ENCODE measurements at places on chromosomes 4 and X.

GRCh38 chr4:21645776-21646175, 302.8 kb downstream of the KCNIP4 start:
- no peak for DNase-seq

DNA sequence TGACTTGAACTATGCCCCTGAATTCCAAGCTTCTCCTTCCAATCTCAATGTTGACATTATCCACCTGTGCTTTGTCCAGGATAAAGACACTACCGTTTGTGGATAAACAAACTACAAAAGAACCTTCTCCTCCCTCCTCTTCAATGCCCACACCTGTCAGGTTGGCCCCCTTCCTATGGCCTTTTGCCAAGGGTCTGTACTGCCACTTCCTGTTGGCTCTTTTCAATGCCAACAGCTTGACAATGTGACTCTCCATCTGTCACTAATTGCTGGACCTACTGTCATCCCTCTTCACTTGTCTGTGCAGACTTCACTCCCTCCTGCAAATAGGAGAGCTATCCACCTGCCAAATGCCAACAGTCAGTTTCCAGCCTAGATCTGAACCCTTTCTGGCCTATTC, 35.8 kb upstream of the MID1 start:
- no peak for DNase-seq

DNA sequence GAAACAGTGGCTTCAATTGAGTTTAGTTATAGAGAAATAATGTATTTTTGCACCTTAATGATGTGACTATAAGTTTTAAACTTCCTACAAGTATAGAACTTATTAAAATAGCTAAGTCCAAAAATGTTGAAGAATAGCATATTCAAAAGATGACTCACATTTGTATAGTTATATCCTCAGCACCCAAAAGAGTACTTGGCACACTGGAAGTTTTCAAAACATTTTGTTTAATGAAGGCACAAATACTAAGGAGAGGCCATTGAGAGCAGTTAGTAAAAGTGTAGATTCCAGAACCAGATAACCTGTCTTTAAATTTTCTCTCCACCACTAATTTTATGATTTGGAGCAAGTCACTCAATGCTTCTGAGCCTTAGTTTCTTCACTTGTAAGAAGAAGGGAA, 226.9 kb upstream of the MID1 start:
- DNase-seq, result no peak

DNA sequence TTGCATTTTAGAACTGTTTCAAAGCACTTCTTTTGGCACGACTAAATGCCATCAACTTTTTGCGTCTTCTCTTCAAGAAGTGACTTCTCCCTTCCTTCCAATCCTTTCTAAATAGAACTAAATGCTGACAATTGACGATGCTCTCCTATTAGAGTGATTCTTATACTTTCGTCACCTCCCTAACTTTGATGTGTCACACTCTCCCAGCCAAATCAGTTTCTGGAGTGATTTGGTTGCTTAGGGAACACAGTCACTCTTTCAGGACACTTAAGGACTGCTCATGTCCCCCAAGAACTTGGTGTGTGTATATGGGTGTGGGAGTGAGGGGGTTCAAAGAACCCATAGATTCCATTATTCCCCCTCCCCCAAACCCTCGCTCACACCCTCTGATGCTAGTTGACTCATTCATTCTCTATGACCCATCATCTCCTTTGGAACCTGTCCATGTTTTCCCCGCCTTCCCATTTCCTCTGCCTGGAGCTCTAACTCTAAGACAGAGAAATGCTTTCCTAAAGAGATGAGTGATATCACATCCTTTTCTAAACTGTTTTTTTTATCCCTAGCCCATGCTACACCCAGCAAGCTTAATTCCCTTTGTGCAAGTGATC, 26.8 kb upstream of the AREG start:
- DNase-seq, result peak; percentile 58

- DNase-seq, result no peak
Observed at GRCh38 chr4:123536225-123536624, 139.6 kb downstream of the SPRY1 start.

GRCh38 chr4:158929939-158930638, 161.3 kb downstream of the FNIP2 start:
- DNase-seq, result no peak

DNA sequence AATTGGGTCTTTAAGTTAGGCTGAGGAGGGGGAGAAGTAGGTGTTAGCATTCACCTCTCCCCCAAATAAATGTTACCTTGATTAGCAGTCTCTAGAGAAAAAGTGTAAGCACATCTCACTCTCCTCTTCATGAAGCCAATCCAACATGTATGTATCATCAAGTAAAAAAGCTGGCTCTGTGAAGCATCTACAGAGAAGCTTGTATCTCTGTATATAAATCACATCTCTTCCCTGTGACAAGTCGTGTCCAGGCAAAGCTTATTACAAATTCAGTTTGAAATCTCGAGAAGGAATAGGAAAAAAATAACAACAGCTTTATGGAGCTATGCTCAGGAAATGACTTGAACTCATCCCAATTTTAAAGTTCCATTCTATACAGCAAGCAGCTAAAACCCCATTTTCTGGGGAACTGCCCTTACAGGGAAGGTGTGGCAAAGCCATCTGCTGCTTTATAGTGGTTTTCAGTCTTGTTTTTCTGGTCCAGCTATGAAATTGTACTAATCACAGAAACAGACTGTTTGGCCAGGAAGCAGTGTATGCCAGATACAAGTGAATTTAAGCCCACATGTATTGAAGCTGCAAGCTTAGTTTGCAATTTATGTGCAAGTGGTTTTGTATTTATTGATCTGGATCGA, 313.3 kb upstream of the NOCT start:
- DNase-seq, result no peak

All from fibroblast of skin of left biceps (primary cell).